Activated CD8-positive, alpha-beta memory T cell treated with anti-CD3 and anti-CD28 coated beads for 1 hour (primary cell): ENCODE measurements at places on chromosomes 7 and 10.

DNA sequence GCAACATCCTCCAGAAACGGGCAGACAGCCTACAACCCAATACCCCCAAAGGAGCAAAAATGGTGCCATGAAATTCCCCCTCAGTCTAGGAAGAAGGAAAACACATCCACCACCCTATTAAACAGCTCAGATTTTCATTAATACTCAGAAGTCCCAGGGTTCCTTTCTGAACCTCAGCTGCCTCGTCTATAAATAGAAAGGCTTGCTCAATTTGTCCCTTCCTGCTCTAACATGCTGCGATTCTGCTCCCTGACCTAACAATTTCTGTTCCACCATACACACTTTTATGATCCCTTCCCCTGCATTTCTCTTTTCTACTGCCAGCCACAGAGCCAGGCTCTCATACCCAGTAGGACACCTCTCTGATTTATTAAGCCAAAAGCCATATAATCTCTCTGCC, 68.1 kb downstream of the MTERF1 start:
- no peak for DNase-seq

- DNase-seq = peak; percentile 52
Measured at GRCh38 chr7:43583424-43584194, 701 bp downstream of the STK17A start.

GRCh38 chr10:11874568-11875493, 51.7 kb downstream of the PROSER2 start:
- peak; percentile 6 for DNase-seq

DNA sequence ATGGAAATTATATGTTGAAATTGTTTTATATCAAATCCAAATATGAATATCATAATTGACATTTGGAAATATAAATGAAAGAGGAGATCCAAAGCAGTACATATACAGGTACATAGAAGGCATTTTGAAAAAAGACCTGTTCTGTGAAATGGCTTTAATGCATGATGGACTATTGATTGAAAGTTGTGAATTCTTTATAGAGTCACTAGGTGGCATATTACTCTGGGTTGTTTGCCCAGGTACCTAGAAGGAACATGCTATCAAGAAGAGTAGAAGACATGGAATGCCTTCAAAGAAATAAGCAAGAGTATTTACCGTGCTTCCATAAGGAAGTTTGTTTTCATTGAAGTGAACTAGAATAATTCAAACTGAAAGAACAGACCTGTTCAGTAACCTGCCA, 160.0 kb upstream of the ANK3 start:
- DNase-seq = no peak

- no peak for DNase-seq
Measured at GRCh38 chr7:44050915-44051560, 6.5 kb downstream of the DBNL start.

GRCh38 chr10:112701878-112702255, 248.2 kb upstream of the TCF7L2 start:
- no peak for DNase-seq

DNA sequence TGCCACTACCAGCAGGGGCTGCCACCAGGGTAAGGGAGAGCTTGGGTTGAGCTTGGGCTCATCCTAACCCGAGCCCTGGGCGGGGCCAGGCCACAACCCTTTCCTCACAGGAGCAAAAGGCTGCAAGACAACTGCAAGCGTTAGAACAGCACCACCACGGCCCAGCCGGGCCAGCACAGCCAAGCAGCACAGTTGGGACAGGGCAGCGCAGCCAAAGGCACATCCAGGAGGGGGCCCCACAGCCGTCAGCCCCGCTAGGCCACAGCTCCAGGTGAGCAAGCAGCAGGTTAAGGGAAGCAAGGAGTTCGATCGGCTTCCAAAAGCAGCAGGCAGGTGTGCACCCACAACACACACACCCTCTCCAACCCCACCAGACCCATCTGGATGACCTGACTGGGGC, 7.0 kb upstream of the NDST2 start:
- no peak for DNase-seq

GRCh38 chr10:118922226-118922625, 107.3 kb upstream of the NANOS1 start:
- no peak for DNase-seq

DNA sequence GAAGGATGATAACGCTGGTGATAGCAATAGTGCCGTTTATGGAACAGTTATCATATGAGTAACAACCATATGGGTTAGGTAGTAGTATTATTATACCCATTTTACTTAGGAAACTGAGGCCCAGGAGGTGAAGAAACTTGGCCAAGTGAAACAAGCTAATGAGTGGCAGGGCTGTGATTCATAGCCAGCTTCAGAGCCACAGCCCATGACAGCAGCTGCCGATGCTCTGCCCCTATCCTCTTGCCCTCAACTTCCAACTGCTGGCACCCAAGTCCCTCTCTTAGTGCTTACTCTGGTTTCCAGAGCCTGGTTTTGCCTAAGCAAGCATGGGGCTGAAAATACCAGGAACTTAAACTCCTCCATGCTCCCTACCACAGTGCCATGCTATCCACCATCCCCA, 12.3 kb downstream of the SH3PXD2A start:
- DNase-seq = no peak

- DNase-seq = no peak
Measured at GRCh38 chr10:96998329-96998888, 166.3 kb downstream of the LCOR start.

DNA sequence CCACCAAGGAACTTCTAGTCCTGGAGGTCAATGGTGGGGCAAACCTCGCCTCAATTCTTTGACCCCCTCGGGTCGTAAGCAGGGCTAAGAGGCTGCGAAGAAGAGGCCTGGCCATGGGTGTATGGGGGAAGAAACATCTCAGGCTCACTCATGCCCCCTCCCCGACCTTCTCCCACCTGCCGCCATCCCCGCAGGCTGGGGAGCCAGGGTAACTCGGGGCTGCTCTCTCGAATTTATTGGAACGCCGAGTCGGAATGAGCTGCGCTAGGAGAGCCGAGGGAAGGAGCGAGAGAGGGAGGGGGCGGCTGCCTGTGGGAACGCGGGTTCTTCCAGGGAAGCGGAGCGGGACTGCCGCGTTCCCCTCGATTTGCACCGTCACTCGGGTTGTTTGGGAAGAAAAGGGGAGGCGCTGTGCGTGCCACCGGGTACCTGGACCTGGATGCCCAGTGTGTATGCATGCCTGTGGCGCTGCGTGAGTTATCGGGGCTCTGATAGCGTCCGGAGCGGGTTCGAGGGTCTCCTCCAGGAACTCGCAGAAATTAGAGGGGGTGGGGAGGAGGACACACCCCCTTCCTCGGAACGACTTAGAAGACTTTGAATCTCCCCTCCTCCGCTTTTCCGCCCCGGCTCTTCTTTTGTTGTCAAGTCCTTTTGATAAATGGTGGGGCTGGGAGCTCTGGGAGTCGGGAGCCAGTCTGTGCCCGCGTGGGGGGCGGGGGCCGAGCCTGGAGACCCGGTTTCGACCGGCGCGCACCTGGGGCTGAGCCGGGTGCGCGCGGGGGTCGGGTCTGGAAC, 1.8 kb upstream of the ZNF503 start:
- no peak for DNase-seq

- DNase-seq = no peak
Measured at GRCh38 chr10:15202639-15203038, 34.1 kb upstream of the NMT2 start.
